ENCODE measurements at places on chromosomes 7 and 10.

GRCh38 chr7:132806834-132807233 lies 230.6 kb upstream of the PLXNA4 start:
- no peak overlapping the region for H3K4me3 ChIP-seq
- DNase-seq = no peak
- H3K27me3 ChIP-seq = no peaks in the 10 kb centered on the region
- H3K36me3 ChIP-seq = no peaks in the 10 kb centered on the region
- no peak overlapping the region for H3K27ac ChIP-seq

GRCh38 chr10:116312548-116312947 lies 11.7 kb upstream of the CCDC172 start:
- no peaks in the 10 kb centered on the region for H3K4me1 ChIP-seq
- no peak overlapping the region for H3K4me3 ChIP-seq
- no peak overlapping the region for H3K27ac ChIP-seq
- no peak for DNase-seq

DNA sequence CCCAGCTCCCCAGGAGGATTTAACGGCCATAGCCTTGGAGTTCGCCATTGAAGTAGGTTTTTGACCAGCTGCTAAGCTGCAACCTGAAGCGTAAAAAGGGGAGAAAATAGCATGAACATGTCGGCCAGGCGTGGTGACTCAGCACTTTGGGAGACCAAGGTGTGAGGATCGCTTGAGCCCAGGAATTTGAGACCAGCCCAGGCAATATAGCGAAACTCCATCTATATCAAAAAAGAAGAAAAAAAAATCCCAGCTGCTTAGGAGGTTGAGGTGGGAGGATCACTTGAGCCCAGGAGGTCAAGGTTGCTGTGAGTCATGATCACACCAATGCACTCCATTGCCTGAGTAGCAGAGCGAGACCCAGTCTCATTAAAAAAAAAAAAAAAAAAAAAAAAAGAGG lies 32.2 kb upstream of the MCU start:
- no peaks in the 10 kb centered on the region for H3K36me3 ChIP-seq
- H3K4me3 ChIP-seq = no peak overlapping the region
- no peak overlapping the region for H3K27ac ChIP-seq
- H3K27me3 ChIP-seq = no peaks in the 10 kb centered on the region
- H3K4me1 ChIP-seq = no peaks in the 10 kb centered on the region

GRCh38 chr10:56298941-56299340 lies 62.1 kb downstream of the ZWINT start:
- no peaks in the 10 kb centered on the region for H3K36me3 ChIP-seq
- DNase-seq = no peak
- no peaks in the 10 kb centered on the region for H3K4me1 ChIP-seq
- no peaks in the 10 kb centered on the region for H3K27me3 ChIP-seq

GRCh38 chr10:116708391-116708821 lies 34.0 kb downstream of the HSPA12A start:
- DNase-seq = no peak
- no peaks in the 10 kb centered on the region for H3K36me3 ChIP-seq
- no peaks in the 10 kb centered on the region for H3K4me1 ChIP-seq

- no peak for DNase-seq
- no peak overlapping the region for H3K27ac ChIP-seq
- H3K27me3 ChIP-seq = no peaks in the 10 kb centered on the region
- no peak overlapping the region for H3K4me3 ChIP-seq
These were observed 656.6 kb downstream of the INHBA start for GRCh38 chr7:41046221-41046761.

GRCh38 chr7:23115991-23116390 lies 10.4 kb downstream of the KLHL7 start:
- no peaks in the 10 kb centered on the region for H3K4me1 ChIP-seq
- no peak overlapping the region for H3K27ac ChIP-seq
- no peak for DNase-seq
- H3K4me3 ChIP-seq = no peak overlapping the region

Data from DND-41 (cell line).